ENCODE measurements at places on chromosomes 6 and 20. TPM values are rescaled to one million over a fixed set of nuclear protein-coding genes. Genes with fewer than 3 reads are reported as not detected.

The RIPOR2 gene
- 0.22 TPM for total RNA-seq

The MUC21 gene
- not detected for total RNA-seq

The TTK gene
- 54.8 TPM for total RNA-seq

The R3HDML gene
- total RNA-seq, result not detected

The PEDS1 gene
- 43.7 TPM for total RNA-seq

The SCRT2 gene
- not detected for total RNA-seq

The C20orf96 gene
- total RNA-seq, result 3.4 TPM

The CNR1 gene
- total RNA-seq, result under 0.01 TPM

The ZBTB46 gene
- total RNA-seq, result 20.5 TPM

The DNMT3B gene
- total RNA-seq, result 2.2 TPM

The TAGAP gene
- total RNA-seq, result not detected

The MATN4 gene
- not detected for total RNA-seq
